ENCODE measurements at places on chromosomes 11 and 22. TPM values are rescaled to one million over a fixed set of nuclear protein-coding genes. Genes with fewer than 3 reads are reported as not detected.

The MPZL3 gene
- 0.42 TPM for total RNA-seq

The THRSP gene
- not detected for total RNA-seq

The PGM2L1 gene
- total RNA-seq = 5.6 TPM

The CHCHD10 gene
- total RNA-seq = 61.0 TPM

The BRSK2 gene
- total RNA-seq = 3.3 TPM

The ARHGAP20 gene
- total RNA-seq = 7.1 TPM

The MCAM gene
- 1,312 TPM for total RNA-seq

The OR51B4 gene
- total RNA-seq = not detected

The RIC3 gene
- 18.8 TPM for total RNA-seq

The B3GAT1 gene
- 0.66 TPM for total RNA-seq

The MOGAT2 gene
- total RNA-seq = not detected

The TRIM29 gene
- 0.83 TPM for total RNA-seq

The HSPB2 gene
- 4.0 TPM for total RNA-seq

The NFRKB gene
- 33.5 TPM for total RNA-seq

The ZBTB3 gene
- 6.2 TPM for total RNA-seq

The CHRM1 gene
- total RNA-seq = 0.40 TPM

The CDHR5 gene
- total RNA-seq = 1.3 TPM
